ENCODE measurements at places on chromosomes 5 and 9. TPM values are rescaled to one million over a fixed set of nuclear protein-coding genes. Genes with fewer than 3 reads are reported as not detected.

DNA sequence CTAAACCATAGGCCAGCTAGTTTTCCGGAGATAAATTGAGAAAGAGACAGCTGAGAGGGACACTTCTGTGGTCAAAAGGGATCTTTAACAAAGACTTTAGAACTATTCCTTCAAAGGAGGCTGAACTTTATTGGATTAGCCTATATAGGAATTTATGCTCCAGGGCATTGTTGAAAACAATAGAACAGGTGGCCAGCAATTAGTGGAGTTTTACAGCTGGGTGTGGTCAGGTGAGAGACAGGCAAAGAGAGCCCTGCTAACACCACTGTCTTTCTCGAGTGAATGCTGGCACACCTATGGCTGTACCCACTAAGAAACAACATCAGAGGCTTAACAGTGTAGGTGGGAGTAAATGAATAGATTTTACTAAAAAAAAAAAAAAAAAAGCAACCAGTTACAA lies 16.7 kb upstream of the TLR4 start:
- DNase-seq, result no peak

DNA sequence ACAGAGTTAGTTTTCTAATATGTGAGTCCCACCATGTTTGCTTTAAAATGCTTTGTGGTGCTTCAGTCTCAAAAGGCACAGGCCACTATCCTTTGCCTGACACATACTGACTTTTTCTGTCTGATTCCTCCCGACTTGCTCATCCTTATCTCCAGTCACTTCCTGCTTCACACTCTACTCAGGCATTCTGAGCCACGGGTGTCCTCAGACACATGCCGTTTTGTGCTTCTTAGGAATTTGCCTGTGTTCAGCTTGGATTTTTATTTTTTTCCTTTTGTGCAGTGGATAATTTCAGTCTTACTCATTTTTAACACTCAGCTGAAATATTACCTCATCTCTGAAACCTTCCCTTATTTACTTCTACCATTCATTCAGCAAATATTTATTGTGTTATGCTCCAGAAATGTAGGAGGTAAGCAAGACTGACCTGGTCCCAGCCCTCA lies 54.1 kb downstream of the MAN2A1 start:
- DNase-seq, result no peak

DNA sequence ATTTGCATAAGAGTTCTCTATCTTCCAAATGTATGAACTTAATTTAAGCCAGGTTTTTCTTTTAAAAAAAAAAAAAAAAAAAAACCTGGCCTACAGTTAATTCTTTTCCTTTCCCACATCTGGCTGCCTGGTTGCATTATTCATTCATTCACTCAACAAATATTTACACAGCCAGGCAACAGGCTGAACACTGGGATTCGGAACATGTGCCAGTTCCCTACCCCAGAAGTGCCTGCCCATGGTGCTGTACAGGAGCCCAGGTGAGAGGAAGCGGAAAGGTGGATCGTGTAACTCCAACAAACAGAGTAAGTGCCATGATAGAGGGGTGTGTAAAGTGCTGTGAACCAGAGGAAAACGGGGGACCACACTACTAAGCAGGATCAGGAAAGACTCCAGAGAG lies 93.6 kb downstream of the CDK5RAP2 start:
- no peak for DNase-seq

DNA sequence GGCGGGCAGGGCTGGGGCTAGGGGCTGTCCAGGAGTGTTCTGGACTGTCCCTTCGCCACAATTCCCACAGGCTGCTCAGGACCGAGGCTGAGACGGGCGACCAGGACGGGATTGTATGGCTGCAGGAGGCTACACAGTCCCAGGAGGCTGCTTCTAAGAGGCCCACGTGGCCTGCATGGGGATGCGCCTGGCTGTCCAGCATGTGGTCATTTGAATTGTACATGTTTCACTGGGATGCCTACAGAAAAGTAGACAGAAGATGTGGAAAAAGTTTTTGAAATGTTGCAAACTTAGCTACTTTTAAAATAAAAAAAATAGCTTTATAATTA lies 32.6 kb upstream of the SPTLC1 start:
- no peak for DNase-seq

Gene LAMC3
- 0.50 TPM for total RNA-seq

- DNase-seq, result no peak
Observed at GRCh38 chr5:171596391-171596878, 177.0 kb downstream of the FGF18 start.

DNA sequence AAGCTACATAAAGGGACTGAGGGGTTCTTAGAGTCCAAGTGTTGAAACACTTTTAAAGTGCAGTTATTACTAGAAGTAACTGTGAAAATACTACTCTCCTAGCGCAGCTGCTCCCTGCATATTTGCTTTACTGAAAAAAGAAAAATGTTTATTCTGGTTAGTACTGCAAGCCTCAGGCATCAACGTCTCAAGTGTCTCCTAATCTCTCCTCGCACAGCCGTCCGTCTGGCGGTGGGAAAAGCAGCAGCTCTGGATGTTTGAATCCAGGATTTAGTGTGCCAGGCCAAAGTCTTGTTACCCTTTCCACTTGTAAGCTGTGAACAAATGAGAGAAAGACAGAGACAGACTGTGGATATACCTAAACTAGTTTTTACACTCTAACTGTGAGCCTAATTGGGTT lies 31.1 kb downstream of the RORB start:
- no peak for DNase-seq

Gene IRX1
- not detected for total RNA-seq

DNA sequence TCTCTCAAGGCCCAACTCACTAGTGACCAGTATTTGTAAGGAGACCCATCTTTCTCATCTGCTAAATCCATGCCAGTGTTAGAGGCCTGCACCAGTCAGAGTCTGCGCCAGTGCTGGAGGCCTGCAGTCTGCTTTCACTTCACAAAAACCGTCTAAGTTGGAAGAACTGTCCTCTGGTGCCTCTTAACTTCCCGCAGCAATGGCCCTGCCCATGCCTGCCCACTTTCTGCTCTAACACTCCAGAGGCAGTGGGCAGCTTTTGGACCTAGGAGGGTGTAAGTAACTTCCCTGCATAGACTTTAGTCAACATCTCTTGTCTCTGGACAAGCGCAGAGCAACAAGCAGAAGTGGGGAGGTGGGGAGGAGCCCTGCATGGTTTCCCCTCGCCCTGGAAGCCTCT lies 152.9 kb downstream of the AUH start:
- no peak for DNase-seq

DNA sequence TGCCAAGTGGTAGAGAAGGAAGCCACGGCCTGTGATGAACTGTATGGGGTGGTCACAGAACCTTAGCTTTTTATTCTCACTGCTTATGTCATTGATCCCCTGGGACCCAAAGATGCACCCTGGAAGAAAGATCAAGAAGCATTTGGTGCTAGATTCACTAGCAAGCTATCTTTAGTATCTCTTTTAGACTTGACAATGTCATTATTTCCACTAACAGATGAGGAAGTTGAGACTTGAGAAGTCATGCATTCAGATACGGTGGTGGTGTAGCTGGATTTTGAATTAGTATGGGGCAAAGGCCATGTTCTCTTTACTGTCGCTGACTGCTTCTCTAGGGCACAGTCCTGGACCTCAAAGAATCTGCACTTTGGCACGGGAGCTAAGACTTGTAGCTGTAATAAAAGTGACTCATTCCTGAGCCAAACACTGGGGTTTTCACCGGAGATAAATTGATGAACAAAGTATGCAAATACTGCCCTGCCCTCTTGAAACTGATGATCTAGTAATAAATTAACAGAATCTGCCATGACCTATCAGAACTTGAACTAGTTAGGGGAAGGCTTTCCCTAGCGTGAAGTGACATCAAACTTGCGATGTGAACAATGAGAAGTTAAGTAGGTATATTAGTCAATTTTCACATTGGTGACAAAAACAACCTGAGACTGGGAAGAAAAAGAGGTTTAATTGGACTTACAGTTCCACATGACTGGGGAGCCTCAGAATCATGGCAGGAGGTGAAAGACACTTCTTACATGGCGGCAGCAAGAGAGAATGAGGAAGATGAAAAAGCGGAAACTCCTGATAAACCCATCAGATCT lies 5.4 kb downstream of the GDA start:
- DNase-seq, result no peak

DNA sequence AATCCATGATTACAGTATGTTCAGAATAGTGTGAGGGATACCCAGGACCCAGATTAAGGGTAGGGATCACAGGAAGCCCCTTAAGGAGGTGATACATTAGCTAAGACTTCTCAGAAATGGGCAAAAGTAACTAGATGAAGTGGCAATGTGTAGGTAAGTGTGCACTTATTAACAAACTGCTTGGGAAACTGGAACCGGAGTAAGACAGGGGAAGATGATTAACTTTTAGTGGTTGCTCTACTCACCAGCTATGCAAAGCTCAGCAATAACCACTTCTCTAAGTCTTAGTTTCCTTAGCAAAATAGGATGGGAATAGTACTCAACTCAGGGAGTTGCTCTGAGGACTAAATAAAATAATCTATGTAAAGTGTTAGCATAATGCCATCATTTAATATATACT lies 182.2 kb downstream of the MCTP1 start:
- DNase-seq, result no peak

Gene CYLC2
- total RNA-seq, result not detected

DNA sequence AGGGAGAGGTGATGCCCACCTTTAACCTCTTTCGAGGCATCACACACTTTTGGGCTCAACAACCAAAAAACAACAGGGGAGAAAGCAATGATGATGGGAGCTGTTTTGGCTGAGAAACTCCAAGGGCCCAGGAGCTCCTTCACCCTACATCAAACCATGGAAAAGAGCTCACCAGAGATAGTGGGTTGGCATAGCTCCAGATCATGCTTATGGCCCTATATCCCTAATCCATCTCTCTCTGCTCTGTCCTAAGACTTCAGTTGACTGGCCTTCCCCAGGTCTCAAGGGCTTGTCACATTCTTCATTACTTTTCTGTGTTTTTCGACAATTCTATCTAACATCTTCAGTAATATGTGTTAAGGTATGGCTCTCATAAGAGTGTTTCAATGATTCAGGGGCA lies 5.7 kb upstream of the CTSL start:
- DNase-seq, result no peak

Gene SLF1
- total RNA-seq, result 8.1 TPM

- DNase-seq, result no peak
Observed at GRCh38 chr5:178454303-178454702, 135.9 kb downstream of the COL23A1 start.

GRCh38 chr9:92652461-92652860 lies 17.5 kb downstream of the IPPK start:
- DNase-seq, result no peak

Gene C5orf52
- total RNA-seq, result not detected

DNA sequence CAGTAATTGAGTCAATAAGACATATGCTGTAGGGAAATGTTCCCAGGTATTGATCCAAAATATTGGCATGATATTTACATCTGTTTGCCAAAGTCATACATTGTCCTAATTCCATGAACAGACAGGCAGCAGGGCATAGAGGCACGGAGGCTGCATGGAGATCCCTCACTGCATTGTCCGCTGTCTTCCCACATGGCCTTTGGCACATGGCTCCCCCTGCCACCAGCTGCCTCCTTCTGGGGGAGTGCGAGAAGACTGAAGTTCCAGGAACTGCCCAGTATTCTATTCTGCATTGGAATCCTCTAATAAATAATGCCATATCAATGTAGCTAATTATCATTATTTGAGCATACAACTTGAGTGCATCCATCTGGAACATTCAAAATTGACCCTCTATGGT lies 269.0 kb downstream of the FBXL7 start:
- no peak for DNase-seq

Gene ANXA1
- 928 TPM for total RNA-seq

DNA sequence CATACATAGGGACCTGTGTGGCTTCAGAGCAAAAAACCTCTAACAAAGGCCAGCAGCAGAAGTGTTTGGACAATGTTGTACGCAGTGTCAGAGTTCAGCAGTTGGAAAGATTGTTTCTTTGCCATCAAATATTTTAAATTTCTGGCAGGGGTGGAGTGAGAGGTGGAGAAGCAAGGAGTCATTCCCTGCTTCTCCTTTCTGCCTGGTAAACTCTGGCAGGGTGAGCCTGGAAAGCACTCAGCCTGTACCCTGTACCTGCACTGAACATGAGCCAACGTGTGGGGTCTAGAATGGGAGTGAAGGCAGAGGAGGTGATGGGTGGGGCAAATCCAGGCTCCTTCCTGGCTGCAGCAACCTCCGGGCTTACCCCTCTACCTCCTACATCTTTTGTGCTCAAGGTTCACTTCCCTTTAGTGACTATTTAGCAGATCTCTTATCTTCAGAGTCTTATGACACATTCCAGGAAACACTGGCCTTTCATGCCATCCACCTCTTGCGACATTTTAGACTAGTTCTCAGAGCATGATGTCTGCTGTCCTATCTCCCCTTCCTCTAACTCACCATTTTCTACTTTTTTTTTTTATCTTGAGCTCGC lies 445.0 kb upstream of the PIK3R1 start:
- DNase-seq, result no peak

GRCh38 chr9:110065532-110065931 lies 142.4 kb downstream of the C9orf152 start:
- no peak for DNase-seq

Gene FAT2
- total RNA-seq, result not detected

Gene PCDHA1
- total RNA-seq, result not detected

Gene GABRA6
- not detected for total RNA-seq

- no peak for DNase-seq
Observed at GRCh38 chr5:88818296-88818695, 64.7 kb downstream of the MEF2C start.

Gene ITK
- 319 TPM for total RNA-seq

DNA sequence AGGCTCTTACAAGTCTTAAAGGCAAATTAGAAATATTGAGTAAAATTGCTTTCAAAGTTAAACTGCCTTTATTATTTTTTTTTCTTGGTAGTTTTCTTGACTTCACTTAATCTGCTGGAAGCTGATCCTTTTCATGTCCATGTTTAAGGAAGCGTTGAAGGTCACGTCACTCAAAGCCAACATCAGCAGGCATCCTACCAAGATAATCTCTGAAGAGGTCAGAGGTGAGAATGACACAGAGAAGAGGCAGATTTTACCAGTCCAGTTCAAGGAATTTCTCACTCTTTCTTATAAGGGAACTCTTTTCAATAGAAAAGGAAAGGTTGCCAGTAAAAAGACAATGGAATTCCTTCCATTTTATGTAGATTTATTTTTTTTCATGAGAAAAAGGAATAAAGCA lies 259.8 kb downstream of the ANXA1 start:
- no peak for DNase-seq

Gene CD274
- 6.7 TPM for total RNA-seq

Gene GPX3
- total RNA-seq, result 0.22 TPM

Gene COL15A1
- not detected for total RNA-seq

- no peak for DNase-seq
Observed at GRCh38 chr9:77212801-77213200, 35.5 kb downstream of the VPS13A start.

DNA sequence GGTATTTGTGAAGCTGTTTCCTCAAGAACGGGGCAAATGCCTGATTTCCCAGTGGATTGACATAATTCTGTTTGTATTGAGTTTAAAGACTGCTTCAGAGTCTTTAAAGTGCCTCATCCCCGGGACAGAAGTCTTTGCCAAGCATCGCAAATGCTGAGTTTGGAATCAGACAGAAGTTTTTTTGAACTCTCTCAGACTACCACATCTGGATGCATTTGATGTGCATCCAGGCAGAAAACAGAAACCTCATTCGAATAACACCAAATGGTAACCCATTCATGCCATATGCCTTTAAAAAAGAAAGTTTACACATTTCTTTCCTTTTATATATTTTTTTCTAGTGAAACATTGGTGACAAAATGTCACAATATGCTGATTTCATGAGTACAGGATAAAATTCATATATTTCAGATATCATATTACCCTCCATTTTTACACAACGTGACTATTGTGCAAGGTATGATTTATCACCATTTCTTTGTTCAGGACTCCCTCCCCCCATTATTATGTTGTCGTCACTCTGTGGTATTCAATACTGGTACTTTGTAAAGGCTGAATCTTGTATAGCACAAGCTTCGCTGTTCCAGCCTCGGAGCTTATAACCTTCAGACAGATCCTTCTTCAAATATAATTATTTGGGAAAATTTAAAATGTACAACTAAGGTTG lies 91.1 kb downstream of the ZNF608 start:
- DNase-seq, result no peak

Measured in T-helper 17 cell (primary cell).